Fibroblast of the conjunctiva (primary cell): ENCODE measurements at places on chromosomes 5 and 9.
A peak's percentile ranks its signal among the peaks of the same experiment; 100 is the strongest.

- no peak for DNase-seq
Measured at GRCh38 chr9:129936222-129936621, 101.0 kb downstream of the USP20 start.

DNA sequence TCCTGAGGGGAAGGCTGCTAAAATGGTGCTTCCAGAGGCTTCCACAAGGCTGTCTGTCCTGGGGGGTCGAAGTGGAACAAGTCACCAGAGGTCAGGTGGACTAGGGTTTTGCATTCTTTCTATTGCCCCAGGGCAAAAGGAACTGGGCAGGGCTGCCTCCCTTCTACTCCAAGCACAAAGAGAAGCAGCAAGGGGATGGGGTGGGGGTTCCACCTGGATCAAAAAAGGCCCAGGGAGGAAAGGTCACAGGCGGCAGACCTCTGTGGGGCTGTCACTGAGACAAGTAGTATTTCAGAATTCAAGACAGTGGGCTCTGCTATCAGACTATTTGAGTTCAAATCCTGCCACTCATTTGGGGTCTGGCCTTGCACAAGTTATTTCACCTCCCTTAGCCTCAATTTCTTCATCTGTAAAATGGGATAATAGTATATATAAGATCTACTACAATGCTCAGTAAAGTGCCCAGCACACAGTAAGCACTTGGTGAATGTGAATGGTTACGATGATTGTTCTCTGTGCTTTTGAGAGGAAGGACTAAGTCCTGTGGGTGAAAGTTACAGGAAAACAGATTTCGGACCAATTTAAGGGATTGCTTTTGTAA, 1.9 kb upstream of the ARSI start:
- no peak for DNase-seq

DNA sequence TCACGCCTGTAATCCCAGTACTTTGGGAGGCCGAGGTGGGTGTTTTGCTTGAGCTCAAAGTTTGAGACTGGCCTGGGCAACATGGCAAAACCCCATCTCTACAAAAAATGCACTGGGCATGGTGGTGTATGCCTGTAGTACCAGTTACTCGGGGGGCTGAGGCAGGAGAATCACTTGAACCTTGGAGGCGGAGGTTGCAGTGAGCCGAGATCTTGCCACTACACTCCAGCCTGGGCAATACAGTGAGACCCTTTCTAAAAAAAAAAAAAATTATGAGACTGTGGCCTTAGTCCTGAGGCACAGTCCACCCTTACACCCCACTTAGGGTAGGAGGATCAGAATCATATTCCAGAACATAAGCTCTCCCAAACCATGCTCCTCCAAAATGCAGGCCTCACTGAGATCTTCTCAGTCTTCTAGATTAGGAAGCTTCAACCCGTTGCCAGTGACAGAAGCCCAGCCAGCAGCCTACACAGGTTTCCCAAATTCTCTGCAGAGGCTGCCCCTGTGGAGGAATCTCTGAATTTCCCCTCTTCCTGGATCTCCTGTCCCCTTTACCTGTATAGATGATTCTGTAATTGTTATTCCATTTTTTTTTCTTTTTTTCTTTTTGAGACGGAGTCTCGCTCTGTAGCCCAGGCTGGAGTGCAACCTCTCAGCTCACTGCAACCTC, 77.3 kb downstream of the BASP1 start:
- no peak for DNase-seq

GRCh38 chr5:17021602-17021932, 85.5 kb upstream of the MYO10 start:
- DNase-seq, result no peak

- no peak for DNase-seq
Measured at GRCh38 chr9:32866273-32866672, 82.9 kb downstream of the TMEM215 start.

GRCh38 chr9:129146441-129146941, 31.6 kb downstream of the IER5L start:
- DNase-seq, result peak; percentile 85

GRCh38 chr5:51691538-51692079, 308.4 kb downstream of the ISL1 start:
- DNase-seq, result no peak

GRCh38 chr9:16044579-16044881, 491.7 kb downstream of the CCDC171 start:
- DNase-seq, result peak; percentile 65

- DNase-seq, result peak; percentile 32
Measured at GRCh38 chr9:7640231-7640630, 159.3 kb downstream of the DMAC1 start.

- DNase-seq, result no peak
Measured at GRCh38 chr5:175216991-175217390, 227.0 kb downstream of the DRD1 start.

DNA sequence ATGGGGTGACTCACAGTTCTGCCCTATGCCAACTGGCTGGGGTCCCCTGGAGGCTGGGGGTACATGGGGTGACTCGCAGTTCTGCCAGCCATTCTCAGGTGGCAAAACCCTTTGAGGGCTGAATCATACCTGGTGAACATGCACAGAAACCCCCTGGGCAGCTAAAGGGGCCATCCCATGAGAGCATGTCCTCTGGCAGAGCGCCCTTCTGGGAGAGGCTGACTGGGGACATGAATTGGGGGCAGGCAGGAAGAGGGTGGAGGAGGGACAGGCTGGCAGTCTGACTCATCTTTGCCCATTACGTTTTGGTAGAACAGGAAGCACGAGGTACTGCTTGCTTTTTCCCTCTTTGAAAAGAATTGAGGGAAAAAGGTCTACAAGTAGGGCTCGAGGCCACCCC, 16.7 kb downstream of the TRAF1 start:
- no peak for DNase-seq

GRCh38 chr9:73230251-73230650, 78.6 kb downstream of the ANXA1 start:
- no peak for DNase-seq

DNA sequence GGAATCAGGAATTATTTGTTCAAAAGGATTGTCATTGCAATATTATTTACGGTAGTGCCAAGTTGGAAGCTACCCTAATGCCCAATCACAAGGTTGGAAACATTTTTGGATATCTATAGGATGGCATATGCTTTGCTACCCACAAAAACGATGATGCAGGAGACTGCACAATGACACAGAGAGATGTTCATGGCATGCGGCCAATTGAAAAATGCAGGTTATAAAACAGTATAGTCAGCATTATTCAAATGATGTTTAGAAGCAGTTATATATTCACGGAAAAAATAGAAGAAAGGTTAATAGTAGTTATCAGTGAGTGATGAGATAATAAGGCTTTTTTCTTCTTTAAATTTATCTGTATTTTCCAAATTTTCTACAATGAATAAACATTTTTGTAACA, 5.9 kb upstream of the ACSL6 start:
- DNase-seq, result no peak

- no peak for DNase-seq
Measured at GRCh38 chr9:92631452-92632343, 38.2 kb downstream of the IPPK start.

GRCh38 chr5:154648706-154649105, 106.5 kb upstream of the LARP1 start:
- DNase-seq, result no peak

- no peak for DNase-seq
Measured at GRCh38 chr5:158860706-158861105, 239.0 kb downstream of the EBF1 start.

- no peak for DNase-seq
Measured at GRCh38 chr9:129561594-129562281, 59.2 kb downstream of the C9orf50 start.

- DNase-seq, result no peak
Measured at GRCh38 chr5:96857924-96858323, 18.4 kb upstream of the ERAP2 start.

DNA sequence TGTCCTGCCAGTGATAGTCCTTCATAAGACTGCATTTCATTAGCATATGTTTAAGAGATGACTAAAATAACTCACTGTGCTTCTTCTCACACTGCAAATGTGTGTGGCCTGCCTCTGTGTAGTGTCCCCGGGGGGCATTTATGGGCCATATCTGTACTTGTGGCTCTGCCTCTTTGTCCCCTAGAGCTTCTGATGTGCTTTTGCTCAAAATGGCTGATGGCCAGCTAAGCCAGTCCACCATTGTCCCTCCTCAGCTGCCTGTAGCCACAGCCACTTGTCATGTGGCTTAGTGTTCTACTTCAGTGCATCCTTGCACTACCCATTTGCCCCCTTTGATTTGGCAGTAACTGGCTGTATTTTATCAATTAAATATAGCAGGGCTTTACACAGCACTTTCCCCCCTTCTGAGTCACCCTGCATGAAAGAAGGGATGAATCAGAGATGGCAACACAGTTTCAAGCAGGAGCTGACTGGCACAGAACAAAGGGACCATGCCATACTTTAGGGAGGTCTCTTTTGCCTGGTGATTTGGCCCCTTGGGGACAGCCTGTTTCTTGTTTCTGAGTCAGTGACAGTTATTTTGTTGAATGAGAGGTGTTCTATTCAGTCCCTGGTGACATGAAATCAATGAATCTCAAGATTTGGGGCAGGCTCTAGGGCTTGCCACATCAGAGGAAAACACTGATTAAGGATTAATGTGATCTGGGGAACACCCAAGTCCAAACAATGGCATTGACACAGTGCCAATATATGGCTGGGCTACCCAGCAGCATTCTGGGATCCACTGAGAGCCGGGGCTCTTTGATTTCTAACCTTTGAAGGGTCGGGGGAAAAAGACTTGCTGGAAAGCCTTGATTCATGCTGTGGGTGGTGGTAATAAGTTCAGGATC, 245.5 kb downstream of the SMARCA2 start:
- DNase-seq, result peak; percentile 17

- DNase-seq, result no peak
Measured at GRCh38 chr5:15014809-15015208, 143.2 kb upstream of the ANKH start.

DNA sequence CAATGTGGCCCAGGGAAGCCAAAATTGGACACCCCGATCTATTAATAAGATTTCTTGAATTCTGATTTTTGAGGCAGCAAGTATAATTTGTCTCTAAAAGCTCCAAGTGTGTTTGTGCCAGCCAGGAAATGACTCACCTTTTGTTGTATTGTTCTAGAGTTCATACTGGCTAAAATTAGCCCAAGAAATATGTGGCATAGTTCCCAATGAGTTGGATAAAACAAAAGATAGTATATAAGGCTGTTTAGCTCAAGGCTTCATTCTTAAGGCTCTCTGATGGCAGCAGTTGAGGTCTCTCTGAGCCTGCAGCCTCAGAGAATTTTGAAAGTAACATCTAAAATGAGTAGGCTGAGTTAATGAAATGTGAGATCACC, 21.6 kb downstream of the HMGXB3 start:
- DNase-seq, result peak; percentile 52

GRCh38 chr5:3417376-3417943, 178.2 kb upstream of the IRX1 start:
- no peak for DNase-seq

- DNase-seq, result no peak
Measured at GRCh38 chr9:70421272-70422180, 7.1 kb upstream of the KLF9 start.

- no peak for DNase-seq
Measured at GRCh38 chr9:16743375-16743774, 127.1 kb downstream of the BNC2 start.

DNA sequence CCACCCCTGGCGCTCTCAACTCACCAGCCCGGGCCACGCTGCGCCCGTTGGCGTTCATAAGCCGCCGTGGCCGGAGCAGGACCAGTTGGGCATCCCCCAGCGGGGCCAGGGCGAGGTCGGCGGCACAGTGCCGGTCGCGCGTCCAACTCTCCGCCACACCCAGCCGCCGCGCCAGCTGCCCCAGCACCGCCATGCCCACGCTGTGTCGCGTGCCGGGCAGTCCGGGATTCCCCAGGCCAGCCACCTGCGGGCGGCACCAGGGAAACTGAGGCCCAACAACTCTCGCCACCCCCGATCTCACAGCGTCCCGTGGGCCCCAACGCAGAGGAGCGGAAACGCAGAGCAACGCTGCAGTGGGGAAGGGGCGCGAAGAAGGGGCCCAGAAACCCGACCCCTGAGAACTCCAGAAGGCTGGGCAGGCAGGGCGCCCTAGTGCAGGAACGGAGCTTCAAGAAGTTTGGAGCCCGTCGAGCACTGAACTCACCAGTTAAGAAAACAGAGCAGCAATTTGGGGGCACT, 453 bp downstream of the PTRH1 start:
- DNase-seq, result no peak
